ENCODE measurements at places on chromosomes 12 and 14.

- no peak for DNase-seq
These were observed 72.3 kb downstream of the SLC4A8 start for GRCh38 chr12:51496895-51497294.

GRCh38 chr12:28507033-28507432, 316.8 kb downstream of the CCDC91 start:
- DNase-seq = no peak

- no peak for DNase-seq
These were observed 44.4 kb downstream of the ANO6 start for GRCh38 chr12:45260104-45260815.

DNA sequence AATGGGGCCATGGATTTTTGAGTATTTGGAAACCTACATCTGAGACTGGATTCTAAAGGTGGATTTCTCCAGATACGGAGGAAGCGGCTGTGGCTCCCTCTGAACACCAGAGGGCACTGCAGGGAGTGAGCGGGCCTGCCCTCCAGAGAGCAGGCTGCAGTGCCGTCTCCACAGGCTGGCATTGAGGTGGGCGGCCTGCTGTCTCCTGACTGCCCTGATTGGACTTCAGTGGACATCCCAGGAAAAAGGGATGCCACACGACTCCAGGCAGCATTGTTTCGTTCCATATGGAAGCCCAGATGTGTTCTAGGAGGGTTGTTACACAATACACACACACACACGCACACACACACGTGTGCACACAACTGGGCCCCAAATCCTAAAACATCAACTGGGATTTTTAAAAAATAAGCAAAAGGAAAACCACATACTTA, 20.9 kb upstream of the ANO2 start:
- peak; percentile 29 for DNase-seq

- DNase-seq = no peak
These were observed 273.9 kb upstream of the MIS18BP1 start for GRCh38 chr14:45526715-45527549.

- DNase-seq = no peak
These were observed 20.9 kb upstream of the GPRC5A start for GRCh38 chr12:12870465-12870864.

DNA sequence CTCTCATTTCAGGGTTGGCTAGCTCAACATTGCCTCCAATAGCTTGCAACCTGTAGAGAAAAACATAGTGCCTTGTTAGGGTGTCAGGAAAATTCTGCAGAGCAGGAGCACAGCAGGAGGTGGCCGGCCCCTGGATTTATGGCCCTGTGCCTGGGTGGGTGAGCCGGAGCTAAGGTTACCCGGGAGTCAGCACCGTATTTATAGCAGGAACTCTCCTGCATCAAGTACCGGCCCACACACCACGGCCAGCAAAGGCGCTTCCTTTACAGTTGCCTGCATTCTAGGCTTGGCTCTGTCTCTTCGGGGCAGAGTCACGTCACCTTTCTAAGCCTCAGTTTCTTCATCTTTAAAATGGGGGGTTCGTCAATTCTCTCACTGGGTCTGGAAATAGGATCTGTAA, 52.8 kb upstream of the EML1 start:
- DNase-seq = no peak

GRCh38 chr14:89401761-89402160, 15.3 kb downstream of the FOXN3 start:
- DNase-seq = no peak

DNA sequence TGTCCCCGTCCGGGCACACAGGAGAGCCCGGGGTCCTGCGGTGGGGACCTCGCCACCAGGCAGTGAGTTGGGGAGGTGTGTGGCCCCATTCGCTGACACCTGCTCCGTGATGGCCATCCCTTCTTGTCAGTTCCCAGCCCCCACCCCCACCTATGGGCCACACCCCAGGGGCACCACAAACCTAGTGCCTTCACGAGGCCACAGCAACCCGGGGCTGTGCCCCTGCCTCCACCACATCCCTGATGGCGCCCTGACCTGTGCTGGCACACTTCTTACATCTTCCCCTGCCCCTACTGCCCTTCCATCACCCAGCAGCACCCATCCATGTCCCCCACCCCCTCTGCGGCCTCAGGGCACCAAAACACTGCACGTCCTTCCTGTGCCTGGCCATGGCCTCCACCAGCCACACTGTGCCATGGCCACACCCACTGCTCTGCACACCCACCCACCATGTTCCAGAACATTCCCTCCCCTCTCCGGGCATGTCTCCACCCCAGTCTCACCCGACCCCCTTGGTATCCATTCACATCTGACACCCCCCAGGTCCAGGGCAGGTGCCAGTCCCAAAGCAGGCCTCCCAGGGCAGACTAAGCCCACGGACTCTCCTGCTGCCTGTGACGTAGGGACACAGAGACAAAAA, 24.4 kb downstream of the JAG2 start:
- no peak for DNase-seq

- DNase-seq = peak; percentile 41
These were observed 180.8 kb downstream of the C12orf50 start for GRCh38 chr12:87848248-87848868.

GRCh38 chr12:64950711-64951298, 126.4 kb downstream of the TBC1D30 start:
- DNase-seq = no peak

DNA sequence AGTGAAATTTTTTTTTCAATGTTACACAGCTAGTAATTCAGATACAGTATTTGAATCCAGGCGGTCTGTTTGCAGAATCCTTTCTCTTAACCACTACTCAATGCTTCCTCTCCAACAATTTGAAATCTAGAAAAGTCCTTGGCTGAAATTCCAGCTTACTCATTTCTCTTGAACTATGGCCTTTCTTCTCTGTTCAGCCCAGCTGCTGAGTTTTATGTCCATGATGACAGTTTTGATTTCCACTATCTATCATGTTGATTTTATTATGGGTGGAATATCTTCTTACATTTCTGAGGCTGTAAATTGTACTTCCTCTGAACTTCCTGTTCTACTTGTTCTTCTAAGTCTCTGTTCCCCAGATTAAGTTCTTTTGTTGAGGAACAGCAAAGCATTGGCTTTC, 315.3 kb downstream of the DIO2 start:
- no peak for DNase-seq

DNA sequence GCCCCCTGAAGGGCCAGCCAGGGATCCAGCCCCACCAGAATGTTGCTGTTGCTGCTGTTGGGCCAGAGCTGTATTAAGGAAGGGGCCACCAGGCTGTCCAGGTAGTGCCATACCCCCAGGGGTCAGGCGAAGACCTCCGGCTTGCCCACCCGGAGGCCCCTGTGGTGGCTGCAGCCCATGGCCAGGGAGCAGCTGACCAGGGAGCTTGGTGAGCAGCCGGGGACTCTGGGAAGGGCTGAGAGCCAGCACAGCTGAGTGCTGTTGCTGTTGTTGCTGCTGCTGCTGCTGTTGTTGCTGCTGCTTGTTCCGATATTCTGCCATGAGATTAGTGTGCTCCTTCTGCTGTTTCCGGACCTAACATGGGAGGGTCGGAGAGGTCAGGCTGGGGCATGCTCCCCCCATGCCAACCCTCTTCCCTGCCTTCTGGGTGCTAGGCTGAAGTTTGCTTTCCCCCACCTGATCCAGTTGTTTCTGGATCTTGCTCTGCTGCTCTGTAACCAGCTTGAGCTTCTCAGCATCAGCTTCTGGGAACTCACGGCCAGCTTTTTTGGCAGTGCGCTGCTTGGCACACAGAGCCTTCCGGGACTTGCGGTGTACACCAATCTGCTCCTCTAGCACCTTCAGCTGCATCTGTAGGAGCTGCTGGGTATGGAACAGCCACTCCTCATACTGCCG, 15.2 kb upstream of the PRKAG1 start:
- no peak for DNase-seq

DNA sequence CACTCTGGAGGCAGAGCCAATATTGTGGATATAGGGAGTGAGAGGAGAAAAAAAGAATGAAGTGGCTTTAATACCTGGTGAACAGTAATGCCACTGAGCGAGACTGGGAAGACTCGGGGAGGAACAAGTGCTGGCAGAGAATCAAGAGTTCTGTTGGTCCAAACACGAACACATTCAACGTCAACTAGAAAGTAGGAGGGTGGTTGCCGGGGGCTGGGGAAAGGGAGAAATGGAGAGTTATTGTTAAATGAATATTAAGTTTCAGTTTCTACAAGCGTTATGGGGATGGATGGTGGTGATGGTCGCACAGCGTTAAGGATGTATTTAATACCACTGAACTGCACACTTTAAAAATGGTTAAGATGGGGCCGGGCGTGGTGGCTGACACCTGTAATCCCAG, 2.8 kb downstream of the SPRING1 start:
- no peak for DNase-seq

DNA sequence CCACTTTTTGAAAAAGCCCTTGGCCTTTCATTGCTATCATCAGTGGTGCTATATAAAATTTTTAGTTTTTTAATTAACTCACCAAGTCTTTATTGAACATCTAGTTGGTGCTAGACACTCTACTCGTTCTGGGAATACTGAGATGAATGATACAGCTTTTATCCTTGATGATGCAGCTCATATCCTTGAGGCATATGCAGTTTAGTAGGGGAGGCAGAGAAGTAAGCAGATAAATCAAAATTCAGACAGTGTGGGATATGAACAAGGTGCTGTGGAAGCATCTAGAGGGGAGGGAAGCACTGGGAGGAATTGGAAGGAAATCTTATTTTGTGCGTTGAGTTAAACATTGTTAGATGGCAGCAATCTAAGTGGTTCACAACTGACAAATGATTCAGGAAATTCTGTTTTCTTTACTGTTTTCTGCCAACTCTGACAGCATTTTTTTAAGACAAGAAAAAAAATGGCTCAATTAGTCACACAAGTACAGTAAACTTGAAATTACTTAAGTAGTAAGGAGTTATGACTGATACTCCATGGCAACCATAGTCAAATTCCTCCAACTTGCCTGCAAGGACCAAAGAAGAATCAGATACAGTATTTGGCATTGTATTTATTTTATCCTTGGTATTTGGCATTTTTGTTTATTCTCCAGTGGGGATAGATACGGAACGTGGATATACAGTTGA, 119.2 kb downstream of the TMTC2 start:
- DNase-seq = no peak

DNA sequence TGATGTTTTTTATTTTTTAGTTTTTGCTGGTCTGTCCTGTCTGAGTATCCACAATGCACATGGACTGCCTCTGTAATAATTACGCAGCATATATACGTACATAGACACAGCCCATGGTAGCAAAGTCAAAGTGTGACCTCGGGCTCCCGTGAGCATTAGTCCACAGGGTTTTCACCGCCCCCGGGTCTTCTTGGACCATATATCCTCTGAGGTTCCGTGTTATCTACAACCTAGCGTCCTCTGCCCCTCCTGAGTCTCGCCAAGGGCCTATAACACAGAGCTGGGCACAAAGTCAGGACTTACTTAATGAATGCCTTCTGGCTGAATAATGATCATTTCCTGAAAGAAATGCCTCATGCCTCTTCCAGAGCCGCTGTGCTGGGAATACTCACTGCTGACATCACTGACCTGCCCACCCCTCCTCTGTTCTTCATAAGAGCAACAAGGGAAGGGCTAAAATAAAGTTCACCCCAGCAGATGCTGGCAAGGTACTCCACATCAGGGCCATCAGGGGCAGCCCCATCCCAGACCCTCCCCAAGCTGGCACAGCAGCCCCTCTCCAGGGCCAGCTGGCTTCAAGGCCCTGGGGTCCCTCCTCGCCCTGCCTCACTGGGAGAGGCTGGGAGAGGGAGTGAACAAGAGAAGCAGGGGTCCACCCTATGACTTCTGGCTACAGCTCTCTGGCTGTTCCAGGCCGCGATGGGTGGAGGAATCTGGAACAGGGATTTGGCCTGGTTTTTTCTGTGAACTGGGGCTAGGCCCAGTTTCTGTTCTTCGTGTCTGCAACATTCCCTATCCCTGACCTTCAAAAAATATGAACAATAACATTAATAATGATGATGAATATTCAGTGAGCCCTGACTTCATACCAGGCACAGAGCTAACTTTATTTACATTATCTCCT, 7.9 kb downstream of the HDAC7 start:
- no peak for DNase-seq

DNA sequence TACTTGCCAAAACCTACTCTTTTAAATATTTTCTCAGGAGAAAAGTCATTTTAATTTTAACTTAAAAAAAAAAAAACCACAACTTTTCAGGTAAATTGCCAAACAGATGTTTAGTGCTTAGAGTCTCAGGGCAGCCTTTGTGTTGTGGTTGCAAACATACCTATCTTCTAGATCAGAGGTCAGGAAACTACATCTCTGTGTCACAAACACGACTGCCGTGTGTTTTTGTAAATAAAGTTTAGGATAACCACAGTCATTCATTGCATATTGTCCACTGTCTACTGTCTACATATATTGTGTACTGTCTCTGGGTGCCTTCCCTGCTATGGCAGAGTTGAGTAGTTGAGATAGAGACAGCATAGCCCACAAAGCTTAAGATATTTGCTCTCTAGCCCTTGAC, 48.9 kb downstream of the DYRK2 start:
- DNase-seq = peak; percentile 71

DNA sequence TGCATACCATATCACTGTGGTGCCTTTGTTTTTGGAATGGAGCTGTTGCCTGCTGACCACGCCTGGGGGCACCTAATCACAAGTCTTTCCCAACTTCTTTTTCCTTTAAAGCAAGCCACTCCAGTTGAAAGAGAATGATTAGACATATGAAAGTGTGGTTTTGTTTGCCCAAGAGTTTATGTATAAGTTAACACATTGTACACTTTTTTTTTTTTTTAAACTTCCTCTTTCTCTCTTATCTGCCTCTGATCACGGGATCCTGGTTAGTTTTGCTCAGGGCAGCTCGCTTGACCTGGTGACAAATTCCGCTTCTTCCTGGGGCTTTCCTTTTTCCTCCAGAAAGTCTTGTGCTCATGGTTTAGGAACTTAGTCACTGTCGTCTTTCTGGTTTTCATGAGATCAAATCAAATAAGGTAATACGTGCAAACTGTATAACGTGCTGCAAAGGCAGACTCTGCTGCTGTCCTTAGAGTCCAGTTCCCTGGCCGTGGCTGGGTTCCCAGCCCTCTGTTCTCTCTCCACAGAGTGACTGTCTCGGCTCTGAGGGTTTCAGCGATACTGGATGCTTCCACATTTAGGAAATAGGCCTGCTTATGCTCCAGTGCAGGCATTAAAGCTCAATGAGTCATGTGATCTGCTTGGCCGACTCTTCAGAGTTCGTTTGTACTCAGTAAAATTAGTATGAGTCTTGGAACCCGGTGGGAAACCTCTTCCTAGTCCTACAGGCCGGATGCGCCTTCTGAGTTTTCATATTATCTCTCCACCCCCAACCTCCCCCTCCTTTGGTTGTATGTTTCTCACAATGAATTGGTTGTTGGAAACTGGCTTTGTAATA, 15.2 kb downstream of the RASSF3 start:
- DNase-seq = peak; percentile 48

- DNase-seq = no peak
These were observed 214.2 kb downstream of the SUDS3 start for GRCh38 chr12:118590406-118591150.

DNA sequence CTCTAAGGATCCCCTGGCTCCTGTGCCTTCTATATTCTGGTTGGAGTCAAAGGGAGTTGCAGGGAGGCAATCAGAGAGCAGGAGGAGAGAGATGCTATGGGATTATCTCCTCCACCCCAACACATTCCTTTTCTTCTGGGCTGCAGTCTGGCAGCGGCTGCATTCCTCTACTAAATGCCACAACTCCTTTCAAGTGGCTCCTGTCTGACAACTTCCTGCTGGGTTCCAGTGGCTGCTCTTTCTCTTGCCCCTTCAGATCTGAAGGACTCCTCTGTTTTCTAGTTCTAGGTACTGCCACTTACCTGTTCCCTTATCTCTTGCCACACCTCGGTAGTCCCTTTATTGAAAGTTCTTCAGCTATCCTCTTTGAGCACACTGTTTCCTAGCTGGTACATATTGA, 425.0 kb downstream of the SNAPC1 start:
- no peak for DNase-seq
